ENCODE measurements at places on chromosomes 5 and 9.

GRCh38 chr5:81195335-81195929 is 37.7 kb upstream of the CKMT2 start:
- DNase-seq: no peak

- no peak for DNase-seq
These were observed 26.2 kb upstream of the TNIP1 start for GRCh38 chr5:151107084-151107483.

- no peak for DNase-seq
These were observed 1.2 kb upstream of the PURA start for GRCh38 chr5:140112685-140113179.

- DNase-seq: no peak
These were observed 39.8 kb downstream of the EMB start for GRCh38 chr5:50401336-50401735.

DNA sequence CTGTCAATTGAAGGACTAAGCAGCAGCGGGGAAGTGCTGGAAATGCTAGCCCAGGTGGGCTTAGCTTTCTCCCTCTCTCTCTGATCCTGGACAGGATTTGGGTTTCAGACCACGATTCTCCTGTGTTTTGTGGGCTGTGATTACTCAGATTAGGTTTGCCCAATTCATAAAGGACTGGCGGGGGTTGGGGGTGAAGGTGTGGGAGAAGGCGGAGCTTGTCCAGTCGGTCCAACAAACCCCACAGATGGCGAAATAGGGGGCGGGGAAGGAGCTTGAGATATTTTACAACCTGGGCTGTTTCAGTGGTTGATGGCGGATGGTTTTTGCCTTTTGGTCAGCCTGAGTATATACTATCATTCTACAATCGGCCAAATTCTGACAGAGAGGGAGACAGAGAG is 35.2 kb downstream of the PCDHAC2 start:
- no peak for DNase-seq

DNA sequence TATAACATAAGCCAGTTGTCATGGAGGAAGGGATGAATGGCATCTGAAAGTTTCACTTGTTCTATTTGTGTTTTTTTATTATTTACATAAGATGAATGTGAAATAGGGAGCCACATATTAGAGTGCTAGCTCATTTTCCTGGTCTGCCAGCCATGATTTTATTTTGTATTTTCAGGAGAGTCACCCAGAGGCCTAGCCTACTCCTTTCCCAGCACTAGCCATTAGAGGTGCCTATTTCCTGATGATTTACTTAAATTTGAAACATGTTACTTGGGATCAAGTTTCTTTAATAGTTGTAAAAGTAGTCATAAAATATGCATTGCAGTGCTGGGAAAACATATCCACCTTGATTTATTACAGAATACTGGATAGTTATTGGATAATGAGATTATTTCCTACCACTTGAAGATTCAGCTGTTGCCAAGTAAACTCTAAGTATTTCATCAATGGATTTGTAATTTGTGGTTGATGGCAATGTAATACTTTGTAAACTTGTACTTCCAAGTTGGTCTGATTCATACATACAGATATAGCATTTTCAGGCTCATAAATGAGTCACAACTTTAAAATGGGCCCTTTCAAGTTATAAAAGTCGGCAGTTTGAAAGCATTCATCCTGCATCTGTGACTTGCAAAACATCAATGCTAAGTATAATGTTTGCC is 50.8 kb downstream of the KCNN2 start:
- no peak for DNase-seq

DNA sequence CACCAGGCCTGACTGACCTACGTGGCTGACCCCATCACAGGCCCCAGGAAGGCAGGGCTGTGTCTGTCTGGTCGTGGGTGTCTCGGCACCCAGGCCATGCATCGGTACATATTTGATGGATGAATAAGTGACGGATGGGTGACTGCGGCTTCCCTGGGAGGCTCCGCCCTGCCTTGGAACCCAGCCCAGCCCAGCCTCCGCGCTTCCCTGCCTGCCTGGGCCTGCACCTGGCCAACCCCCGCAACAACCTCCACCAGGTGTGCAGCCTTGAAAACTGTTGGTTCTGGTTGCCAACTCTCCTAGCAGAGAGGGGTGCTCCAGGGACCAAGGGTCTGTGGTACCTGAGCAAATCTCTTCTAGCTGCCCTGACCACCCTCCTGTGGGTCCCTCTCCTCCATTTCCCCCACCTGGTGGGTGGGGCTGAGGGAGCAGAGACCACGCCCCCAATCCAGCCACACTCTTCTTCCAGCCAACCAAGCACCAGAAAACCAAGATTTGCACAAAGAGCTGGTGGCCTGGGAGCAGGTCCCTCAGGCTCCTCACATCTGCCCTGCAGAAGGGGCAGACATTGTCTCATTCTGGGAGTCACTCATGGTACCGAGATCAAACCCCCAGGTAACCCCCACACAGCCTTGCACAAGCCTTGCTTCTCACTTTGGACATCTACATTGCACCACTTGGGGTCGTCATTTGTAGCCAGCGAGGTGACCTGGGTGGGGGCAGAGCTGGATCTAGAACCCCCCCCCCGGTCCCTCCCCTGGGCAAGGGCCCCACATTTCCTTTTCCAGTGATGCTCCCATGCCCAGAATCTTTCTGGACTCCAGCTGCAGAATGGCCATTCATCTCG is 100.6 kb upstream of the IER5L start:
- no peak for DNase-seq

Data from CD8-positive, alpha-beta T cell (primary cell).